ENCODE measurements at places on chromosomes 7 and 10. TPM values are rescaled to one million over a fixed set of nuclear protein-coding genes. Genes with fewer than 3 reads are reported as not detected.

GRCh38 chr7:149854611-149855360 is 16.6 kb downstream of the ZNF862 start:
- H3K4me1 ChIP-seq, result peaks cover 57% of the 10 kb centered on the region
- no peaks in the 10 kb centered on the region for H3K27me3 ChIP-seq
- no peak overlapping the region for H3K27ac ChIP-seq
- H3K36me3 ChIP-seq, result peaks cover 8% of the 10 kb centered on the region
- H3K4me3 ChIP-seq, result no peak overlapping the region

GRCh38 chr7:47500103-47500563 is 81.8 kb downstream of the TNS3 start:
- H3K4me3 ChIP-seq, result no peak overlapping the region
- H3K27ac ChIP-seq, result no peak overlapping the region
- no peak for DNase-seq
- no peaks in the 10 kb centered on the region for H3K4me1 ChIP-seq
- no peaks in the 10 kb centered on the region for H3K36me3 ChIP-seq

GRCh38 chr10:73791871-73792400 is 6.5 kb downstream of the ZSWIM8 start:
- no peak overlapping the region for H3K4me3 ChIP-seq
- H3K27ac ChIP-seq, result no peak overlapping the region
- H3K36me3 ChIP-seq, result peaks cover 11% of the 10 kb centered on the region
- peaks cover 5% of the 10 kb centered on the region for H3K4me1 ChIP-seq
- H3K27me3 ChIP-seq, result no peaks in the 10 kb centered on the region

The PON3 gene
- total RNA-seq, result not detected

Data from activated naive CD4-positive, alpha-beta T cell treated with anti-CD3 and anti-CD28 coated beads for 36 hours (primary cell).